ENCODE measurements at places on chromosomes 6 and 20.

DNA sequence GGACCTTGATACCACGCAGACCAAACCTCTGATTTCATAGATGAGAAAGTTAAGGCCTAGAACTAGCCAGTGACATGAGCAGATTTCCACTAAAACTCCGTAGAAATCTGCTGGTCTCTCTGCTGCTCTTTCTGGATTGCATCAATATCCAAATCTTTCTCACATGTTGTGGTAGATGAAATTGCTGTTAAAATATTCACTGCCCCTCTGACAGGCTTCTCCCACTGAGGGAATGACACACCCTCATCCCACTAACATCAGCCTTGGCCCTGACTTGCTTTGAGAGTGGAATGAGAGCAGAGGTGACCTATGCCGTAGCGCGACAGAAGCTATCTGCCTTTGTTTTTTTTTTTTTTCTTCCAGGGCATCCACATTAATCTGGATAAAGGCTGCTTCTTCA lies 20.4 kb upstream of the EXOC2 start:
- no peak for DNase-seq

GRCh38 chr6:134707342-134708031 lies 242.4 kb downstream of the ALDH8A1 start:
- DNase-seq, result no peak

DNA sequence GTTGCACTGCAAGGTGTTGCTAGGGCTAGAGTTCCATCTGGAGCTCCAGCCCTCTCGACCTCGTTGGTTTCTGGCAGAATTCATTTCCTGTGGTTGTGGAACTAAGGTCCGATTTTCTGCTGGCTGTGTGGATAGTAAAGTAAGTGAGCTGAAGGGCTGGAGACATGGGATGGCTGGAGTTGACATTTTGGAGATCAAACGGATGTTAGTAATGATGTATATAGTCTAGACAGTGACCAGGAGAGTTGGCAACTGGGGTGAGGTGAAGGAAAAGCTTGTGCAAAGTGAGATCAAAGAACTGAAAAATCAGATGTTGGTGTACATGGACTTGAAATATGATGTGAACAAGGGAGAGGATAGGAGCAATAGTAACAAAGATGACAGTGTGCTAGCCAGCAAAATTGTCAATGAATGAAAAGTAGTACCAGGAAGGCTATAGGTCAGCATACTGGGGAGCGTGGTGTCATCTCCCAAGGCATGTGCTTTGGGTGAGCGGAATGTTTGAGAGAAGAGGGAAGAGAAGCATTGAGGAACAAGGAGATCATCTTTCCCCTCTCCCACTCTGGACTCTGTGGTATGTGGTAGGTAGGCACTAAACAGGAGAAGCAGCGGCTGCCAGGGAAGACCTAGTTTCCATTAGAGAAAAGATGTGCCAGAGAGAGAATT lies 7.8 kb downstream of the QRSL1 start:
- DNase-seq, result no peak

GRCh38 chr6:15358579-15359327 lies 112.9 kb downstream of the JARID2 start:
- DNase-seq, result no peak

DNA sequence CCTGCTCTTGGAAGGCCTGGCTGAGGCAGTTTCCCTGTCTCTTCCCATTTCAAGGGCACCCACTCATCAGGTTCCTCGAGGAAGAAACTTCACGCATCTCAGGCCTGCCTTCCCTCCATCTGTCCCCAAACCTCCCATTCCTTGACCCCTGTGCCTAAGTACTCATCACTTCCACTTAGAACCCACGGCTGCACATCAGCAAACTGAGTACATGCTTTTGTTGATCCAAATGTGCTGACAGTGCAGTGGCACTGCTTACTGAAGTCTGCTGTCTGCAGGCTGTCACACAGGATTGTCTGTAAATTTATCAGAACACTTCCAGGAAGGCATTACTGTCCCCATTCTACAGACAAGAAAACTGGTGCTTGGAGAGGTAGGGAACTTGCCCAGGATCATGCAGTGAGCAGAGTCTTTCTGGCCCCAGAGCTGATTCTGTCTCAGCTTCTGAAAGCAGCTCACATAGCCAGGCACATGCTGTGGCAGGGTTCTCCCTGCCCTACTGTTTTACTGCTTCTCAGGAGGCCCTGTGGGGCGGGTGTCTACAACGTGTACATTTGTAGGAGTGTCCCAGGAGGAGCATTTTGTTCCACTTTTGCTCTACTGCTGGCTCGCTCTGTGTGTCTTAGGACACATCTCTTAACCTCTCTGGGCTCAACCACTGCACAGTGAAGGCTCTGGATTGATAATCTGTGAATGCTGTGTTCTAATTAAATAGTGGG lies 64.2 kb upstream of the XRN2 start:
- no peak for DNase-seq

DNA sequence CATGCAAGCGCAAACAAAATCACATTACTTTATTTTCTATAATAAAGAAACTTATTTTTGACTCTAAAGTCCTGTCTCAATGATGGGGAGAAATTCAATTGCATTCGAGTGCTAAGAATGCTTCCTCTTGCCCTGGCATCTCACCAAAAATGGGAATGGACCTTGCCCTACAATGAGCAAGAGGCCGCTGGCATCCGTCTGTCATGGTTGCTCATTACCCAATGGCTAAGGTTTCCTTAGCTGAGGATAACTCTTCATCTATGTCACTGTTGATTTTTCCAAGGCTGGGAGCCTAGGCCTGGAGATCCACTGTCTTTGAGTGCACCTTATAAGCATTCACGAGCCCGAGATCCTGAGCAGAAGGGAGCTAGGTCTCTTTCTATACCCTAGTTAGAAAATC lies 471.3 kb upstream of the NRSN1 start:
- DNase-seq, result no peak

- no peak for DNase-seq
These were observed 72.0 kb downstream of the BLOC1S5 start for GRCh38 chr6:7992002-7992815.

- no peak for DNase-seq
These were observed 142.0 kb downstream of the UST start for GRCh38 chr6:148888856-148889255.

- no peak for DNase-seq
These were observed 41.3 kb downstream of the TRMT11 start for GRCh38 chr6:126027601-126028000.

GRCh38 chr6:75613056-75613501 lies 11.4 kb downstream of the SENP6 start:
- no peak for DNase-seq

DNA sequence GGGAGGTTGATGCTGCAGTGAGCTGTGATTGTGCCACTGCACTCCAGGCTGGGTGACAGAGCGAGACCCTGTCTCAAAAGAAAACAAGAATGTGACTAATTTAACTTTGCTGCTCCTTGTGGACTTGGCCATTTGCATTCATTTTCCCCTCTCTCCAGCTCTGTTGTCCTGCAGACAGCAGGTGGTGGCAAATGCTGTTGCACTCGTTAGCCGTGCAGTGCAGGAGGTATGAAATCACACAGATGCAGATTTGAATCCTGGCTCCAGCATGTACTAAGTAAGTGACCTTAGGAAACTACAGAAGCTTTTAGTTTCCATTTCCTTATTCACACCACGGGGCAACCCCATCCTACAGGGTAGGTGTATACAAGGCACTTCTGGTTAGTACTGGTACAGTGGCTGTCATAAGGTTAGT lies 9.6 kb upstream of the BEND3 start:
- DNase-seq, result no peak

DNA sequence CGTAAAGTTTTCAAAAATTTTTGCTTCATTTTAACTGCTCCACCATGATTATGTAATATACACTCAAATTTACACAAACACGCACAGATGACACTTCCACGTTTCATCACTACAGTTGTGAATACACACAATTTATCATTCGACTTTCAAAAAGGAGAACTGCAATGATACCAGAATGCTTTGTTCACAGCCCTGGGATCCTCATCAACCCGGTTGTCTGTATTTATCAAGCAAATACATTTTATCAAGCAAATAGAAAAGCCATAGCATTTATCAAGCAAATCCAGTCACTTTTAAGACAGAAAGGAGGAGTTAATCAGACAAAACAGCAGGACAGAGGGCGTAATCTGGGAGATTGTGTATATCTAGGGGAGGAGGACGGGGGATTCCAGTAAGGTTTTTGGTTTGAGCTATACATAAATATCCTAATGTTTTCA lies 20.3 kb upstream of the ABT1 start:
- no peak for DNase-seq

GRCh38 chr20:64071341-64072332 lies 7.7 kb downstream of the RGS19 start:
- DNase-seq, result no peak

DNA sequence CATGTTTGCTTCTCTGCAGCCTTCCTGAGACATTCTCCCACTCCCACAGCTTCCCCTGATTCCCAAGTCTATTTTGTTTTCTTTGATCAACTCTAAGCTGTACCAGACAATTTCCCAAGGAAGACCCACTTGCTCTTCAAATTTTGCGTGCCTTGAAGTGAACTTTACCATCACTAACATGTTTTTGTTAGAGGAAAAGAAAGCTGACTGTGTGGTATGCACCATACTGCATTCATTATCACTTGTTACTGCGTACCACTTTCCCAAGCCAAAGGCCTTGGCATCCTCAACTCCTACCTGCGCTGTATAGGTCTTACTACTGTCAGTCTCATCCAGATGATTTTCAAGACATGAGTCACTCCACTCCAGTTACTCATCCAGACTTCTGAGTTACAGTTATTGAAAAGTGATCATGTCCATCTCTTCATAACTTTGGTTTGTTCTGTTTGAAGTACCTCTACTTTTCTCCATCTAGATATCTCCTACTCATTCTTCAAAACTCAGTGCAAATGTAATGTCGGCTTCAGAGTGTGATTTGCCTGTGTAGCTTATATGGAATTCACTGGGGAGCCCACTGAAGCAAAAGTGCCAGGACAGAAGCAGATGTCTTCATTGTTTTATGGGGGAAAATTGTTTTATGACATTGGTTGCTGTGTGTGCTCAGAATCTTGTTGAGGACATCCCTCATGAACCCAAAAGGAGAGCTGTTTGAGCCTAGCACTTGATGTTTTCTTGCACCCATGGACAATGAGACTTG lies 5.2 kb downstream of the RPS12 start:
- DNase-seq, result no peak

DNA sequence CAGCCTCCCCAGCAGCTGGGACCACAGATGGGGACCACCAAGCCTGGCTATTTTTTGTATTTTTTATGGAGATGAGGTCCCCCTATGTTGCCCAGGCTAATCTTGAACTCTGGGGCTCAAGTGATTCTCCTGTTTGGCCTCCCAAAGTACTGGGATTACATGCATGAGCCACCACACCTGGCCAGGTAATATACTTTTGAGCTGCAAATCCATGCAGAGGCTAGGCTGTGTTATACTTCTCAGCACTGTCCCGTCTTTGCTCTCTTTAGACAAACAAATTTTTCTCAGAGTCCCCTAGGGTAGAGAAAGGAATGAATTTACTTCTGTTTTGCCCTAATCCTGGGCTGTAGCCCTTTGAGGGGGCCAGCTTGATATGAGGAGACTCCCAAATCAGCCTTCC lies 13.4 kb upstream of the SCAF8 start:
- DNase-seq, result no peak

DNA sequence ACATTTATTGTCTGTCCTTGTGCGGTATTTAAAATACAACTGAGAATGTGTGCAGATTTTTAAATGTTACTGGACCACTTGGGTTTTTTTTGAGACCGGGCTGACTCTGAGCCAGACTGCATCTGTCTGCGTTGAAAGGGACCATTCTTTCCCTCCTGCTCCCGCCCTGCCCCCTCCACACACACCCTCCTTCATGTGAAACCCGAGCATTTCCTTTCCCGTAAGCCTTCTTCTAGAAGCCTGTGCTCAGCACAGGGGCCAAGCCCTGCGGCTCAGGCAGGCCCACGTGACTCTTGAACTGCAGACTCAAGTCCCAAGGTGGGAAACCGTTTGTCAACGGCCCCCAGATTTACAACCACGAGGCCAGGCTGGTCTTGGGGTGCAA lies 82.7 kb upstream of the FOXC1 start:
- DNase-seq, result no peak

- DNase-seq, result no peak
These were observed 56.8 kb downstream of the EYA2 start for GRCh38 chr20:46951405-46951804.

DNA sequence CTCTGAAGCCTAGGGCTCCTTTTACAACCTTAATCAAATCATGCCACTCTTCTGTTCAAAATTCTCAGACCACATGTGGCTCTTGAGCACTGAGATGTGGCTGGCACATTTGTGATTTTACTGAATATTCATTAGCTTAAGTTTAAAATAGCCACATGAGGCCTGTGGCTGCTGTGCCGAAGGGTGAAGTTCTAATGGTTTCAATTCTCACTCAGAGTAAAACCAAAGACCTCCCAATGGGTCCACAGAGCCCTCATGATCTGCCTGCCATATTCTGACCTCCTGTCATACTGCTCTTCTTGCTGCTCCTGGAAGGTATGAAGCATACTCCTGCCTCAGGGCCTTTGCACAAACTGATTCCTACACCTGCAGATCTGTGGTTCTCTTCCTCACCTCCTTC lies 7.8 kb upstream of the CST3 start:
- DNase-seq, result no peak

GRCh38 chr6:78322068-78322845 lies 545.1 kb upstream of the IRAK1BP1 start:
- no peak for DNase-seq

- DNase-seq, result no peak
These were observed 25.3 kb downstream of the TBC1D7 start for GRCh38 chr6:13302751-13303667.

DNA sequence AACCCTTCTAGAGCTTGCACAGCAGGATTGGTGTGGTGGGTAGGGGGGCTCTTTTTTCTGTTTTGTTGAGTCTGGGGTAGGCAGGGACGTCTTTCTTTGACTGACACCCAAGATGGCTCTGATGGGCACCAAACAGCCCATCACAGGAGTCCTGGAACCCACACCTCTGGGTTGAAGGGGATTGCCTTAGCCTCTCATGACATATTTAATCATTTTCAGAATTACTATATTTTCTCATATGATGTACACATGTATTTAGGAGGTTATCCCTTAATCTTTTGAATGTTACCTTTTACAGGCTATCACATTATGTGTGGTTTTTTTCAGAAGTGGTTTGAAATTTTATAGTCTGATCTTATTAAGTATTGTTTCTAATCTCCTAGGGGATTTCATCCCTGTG lies 64.6 kb downstream of the RPP40 start:
- DNase-seq, result no peak

DNA sequence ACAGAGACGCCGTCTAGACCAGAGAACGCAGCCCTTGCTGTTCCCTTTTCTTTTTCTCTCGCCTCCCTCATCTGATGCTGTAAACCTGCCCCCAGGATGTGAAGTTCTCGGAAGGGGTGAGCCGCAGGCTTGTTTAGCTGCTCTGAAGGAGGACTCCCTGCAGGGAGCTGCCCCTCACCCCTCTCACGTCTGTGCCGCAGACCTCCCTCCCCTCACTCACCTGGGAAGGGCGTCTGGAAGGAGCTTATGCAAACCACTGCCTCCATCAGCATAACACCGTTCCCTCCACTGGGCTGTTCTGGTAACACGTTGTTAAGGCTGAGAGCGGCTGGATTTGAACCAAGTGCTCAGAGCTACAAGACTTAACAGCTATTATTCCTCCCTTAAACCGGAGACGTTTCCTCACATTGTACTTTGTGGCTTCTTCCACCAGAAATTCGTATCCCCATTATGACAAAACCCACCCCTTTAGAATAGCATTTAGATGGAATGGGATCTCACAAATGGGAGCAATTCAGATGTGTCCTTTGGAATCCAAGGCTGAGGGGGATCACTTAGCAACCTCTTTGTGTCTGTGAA lies 99.8 kb downstream of the SMOC2 start:
- DNase-seq, result no peak
